ENCODE measurements at places on chromosomes 5 and 9.

- no peak for DNase-seq
Observed at GRCh38 chr5:173554989-173555705, 61.3 kb downstream of the BOD1 start.

DNA sequence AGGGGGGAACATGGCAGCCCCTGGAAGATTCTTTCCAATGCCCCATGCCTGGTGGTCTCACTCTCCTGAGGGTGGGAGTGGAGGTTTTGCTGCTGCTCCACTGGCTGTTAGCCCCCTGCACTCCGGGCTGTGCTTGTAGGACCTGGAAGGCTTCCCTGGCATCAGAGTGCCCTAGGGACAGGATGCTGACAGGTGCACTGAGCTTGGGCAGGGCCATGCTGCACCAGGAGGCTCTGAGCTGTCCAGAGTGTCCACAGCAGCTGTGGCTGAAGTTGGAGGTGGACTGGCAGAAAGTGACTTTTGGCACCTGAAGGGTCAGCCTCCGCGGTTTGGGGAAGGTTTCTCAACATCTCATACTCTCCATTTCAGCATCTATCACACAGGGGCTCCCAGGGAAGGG, 249.1 kb downstream of the GADD45G start:
- DNase-seq = no peak

DNA sequence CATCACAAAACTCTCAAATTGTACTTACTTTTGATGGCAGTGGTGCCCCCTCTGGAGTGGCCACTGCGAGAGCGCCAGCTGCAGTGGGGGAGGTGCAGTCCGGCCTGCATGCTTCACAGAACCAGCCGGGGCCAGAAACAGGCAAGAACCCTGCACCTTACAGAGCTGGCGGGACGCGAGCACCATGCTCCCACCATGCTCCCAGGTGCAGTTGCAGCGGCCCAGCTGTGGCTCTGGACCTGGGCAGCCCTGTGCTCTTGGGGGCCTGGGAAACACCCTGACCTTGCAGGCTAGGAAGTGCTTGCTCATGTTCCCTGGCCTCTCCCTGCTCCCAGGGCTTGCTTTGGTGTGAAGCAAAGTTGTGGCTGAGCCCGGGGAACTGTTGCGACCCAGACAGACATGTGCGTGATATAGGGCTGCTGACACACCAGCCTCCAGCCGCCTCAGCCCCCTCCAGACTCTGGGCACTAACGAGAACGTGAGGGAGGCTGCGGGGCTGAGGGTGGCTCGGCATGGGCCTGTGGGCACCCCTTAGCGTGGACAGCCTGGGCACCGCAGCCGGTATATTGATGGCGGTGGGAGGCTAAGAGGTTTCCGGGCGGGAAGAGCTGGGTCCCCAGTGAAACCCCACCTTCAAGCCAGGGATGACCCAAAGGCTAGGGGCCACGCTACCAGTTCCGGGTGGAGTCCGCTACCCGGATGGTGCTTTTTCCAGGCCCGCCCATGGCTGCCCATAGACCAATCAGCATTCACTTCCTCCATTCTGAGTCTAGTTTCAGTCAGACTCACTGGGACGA, 1809.9 kb upstream of the ACO1 start:
- no peak for DNase-seq

DNA sequence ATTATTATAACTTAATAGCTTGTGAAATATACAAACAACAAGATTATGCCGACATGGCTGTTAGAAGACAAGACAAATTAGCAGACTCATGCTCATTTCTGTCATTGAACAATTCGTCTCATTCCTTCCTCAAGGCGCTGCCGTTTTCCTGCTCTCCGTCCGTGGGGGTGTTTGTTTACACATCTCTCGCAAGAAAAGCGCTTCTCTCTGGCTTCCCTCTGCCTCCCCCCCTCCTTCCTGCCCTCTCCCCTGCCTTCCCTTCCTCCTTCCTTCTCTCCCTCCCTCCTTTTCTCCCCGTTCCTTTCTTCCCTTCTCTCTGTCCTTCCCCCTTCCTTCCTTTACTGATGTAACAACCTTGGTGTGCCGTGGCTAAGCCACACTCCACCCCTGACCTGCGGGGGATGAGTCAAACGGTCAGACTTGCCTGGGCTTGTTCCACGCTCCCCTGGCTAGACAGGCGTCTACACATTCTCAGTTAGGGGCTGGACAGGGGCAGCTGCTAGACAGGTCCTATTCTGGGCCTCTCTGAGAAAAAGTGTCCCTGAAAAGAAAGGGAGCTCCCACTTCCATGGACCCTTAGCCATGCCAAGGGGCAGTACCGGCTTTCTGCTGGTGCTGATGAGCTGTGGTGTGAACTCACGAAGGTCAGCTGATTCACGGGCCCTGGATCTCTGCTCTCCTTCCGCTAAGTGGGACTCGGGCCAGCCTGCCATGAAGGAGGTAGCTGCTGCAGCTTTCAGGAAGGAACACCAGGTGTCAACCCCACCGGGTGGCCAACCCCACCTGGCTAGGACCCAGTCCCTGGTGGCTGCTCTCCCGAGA, 32.0 kb upstream of the SPTLC1 start:
- peak; percentile 62 for DNase-seq

- no peak for DNase-seq
Observed at GRCh38 chr5:117713585-117714198, 1139.1 kb upstream of the SEMA6A start.

DNA sequence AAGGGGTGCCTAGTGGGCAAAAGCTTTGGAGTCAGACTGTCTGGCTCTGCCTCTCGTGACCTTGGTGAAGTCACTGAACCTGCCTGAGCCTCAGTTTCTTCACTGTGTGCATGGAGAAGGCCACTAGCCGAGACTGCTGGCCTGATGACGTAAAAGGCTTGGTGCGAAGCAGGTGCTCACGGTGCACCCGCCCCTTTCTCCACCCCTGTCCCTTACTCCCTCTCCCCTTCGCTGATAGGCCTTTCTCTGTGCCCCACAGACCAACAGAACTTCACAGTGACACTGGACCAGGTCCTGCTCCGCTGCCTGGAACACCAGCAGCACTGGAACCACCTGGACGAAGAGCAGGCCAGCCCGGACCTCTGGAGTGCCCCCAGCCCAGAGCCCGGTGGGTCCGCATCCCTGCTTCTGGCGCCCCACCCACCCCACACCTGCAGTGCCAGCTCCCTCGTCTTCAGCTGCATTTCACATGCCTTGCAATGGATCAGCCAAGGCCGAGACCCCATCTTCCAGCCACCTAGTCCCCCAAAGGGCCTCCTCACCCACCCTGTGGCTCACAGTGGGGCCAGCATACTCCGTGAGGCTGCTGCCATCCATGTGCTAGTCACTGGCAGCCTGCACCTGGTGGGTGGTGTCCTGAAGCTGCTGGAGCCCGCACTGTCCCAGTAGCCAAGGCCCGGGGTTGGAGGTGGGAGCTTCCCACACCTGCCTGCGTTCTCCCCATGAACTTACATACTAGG, 10.4 kb downstream of the FPGS start:
- no peak for DNase-seq

- DNase-seq = no peak
Observed at GRCh38 chr5:52449516-52449915, 338.2 kb upstream of the ITGA1 start.

- DNase-seq = no peak
Observed at GRCh38 chr5:77957081-77957480, 180.9 kb upstream of the TBCA start.

GRCh38 chr9:38311382-38312270, 80.9 kb upstream of the ALDH1B1 start:
- DNase-seq = no peak

DNA sequence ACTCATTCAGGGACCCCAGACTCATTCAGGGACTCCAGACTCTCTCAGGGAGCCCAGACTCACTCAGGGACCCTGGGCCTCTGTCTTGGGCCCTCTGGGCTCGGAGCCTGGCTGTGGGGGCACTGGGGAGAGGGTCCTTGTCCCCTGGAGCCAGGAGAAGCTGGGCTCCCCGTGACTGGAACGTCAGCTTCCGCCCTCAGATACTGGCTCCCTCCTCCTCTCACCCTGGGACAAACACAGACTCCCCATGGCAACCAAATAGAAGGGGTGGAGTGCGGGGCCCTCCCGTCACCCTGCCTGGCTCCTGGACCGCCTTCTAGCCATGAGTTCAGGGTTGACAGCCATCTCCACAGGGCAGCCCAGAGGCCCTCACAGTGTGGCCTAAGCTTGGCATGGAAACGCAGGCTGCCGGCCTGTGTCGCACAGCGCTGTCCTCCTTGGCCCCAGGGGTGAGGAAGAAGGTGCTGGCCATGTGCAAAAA, 27.6 kb downstream of the ZDHHC11B start:
- DNase-seq = no peak

GRCh38 chr5:33969572-33970452, 14.7 kb downstream of the SLC45A2 start:
- DNase-seq = no peak

DNA sequence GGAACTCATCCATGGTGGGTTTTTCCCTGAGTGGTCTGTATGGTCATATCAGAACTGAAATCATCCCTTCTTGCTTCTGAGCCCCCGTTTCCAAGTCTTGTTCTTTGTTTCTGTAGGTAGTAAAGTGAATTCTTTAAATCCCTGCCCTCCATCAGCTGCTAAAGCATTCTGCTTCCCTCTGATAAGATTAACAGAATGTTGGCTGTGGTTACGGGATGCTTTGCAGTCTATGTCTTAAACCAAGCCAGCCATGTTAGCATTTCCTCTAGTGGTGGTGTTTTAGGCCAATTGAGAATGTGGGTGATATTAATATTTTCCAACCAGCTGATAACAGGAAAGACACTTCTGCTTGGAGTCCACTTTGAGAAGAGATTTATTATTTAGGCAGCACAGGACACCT, 22.0 kb upstream of the KCNIP1 start:
- no peak for DNase-seq
